Right ventricle myocardium inferior (tissue), 1 donor: ENCODE measurements at places on chromosomes 2 and 18.

- DNase-seq: no peak
Measured at GRCh38 chr2:187056416-187057334, 207.7 kb upstream of the ZSWIM2 start.

- no peak for DNase-seq
Measured at GRCh38 chr18:61860302-61860701, 32.5 kb downstream of the RNF152 start.

DNA sequence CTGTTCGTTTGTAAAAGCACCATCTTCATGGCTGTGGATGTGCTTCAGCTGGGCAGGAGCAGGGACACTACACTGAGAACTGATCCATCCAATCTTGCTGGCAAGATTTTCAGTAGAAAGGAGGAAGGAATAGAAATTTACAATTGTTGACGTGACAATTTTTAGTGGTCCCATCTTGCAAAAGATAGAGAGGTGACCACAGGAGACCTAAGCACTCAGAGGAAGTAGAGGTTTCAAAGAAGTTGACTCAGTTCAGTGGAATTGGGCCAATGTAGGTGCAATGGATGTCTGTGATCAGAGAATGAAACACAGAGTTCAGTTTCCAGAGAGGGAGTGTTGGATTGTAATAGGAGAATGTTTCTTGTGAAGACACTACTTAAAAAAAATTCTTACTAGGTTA lies 1.4 kb downstream of the UGT1A5 start:
- no peak for DNase-seq

- DNase-seq: no peak
Measured at GRCh38 chr2:10009271-10009810, 34.0 kb upstream of the KLF11 start.

DNA sequence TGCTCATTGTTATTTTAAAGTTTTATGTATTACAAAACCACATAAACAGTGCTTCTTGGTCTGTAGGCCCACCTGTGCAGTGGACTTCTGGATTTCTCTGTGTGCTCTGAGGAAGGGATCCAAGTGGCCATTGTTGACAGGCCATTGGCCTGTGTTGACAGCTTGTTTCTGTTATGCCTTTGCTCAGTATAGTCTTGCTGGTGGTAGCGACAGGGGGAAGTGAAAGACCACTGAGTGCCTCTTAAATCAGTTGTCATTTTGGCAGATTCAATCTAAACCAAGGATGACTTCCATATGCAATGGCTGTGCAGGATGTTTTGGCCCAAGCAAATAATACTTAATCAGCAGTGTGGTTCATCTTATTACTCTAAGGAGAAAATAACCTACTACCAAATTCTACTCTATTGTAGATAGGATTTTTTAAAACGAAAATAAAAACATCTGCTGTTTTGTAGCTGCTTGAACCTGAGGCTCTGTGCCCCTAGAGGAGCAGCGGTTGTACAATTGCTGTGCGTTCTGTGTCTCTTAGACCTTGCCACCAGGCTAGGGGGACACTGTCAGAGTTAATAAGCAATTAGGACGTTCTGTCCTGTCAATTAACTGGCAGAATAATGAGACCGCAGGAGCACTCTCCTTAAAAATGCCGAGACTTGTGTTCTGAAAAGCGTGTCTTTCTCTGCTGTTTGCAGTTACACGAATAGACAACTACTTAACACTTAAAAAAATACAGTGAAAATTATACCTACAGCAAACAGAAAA lies 108.2 kb downstream of the RHBDD1 start:
- DNase-seq: no peak

GRCh38 chr2:239499726-239500573 lies 99.1 kb upstream of the HDAC4 start:
- peak; percentile 57 for DNase-seq

DNA sequence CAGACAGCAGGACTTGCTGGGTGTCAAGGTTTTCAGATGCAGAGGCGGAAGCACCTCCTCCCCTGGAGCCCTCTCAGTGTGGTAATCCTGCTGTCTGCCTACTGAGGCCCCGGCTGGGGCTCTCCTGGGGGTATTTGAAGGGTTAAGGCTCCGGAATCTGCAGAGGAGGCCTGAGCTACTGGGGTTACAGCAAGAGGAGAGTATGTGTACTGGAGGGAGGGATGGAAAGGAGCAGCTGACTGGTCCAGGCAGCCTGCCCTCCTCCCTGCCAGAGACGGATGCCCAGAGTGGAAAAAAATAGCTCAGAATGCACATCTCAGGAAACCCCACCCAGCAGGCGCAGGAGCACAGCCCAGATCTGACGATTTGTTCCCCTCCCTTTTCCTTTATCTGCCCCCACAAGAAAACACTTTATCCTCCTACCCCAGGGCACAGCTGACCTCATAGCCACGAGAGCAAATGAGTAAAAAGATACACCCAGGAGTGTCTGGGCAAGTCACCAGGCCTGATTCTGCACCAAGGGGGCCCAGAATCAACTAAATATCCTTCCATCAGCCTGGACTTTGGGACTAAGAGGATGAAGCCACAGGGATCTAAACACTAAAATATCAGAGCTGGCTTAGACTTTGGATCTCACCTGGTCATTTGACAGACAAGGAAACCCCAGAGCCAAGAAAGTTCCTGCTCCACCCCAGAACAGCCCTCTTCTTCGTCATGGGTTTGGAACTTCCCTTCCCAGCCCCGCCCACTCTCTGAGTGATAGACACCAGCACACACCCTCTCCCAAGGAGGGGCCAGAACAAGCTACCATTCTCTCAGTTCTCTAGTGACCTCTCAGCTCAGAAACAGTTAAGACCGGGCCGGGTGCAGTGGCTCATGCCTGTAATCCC lies 5.5 kb downstream of the TMBIM1 start:
- peak; percentile 93 for DNase-seq

- no peak for DNase-seq
Measured at GRCh38 chr2:209424781-209425470, 1.1 kb downstream of the MAP2 start.

- DNase-seq: no peak
Measured at GRCh38 chr18:12113999-12114646, 20.5 kb downstream of the ANKRD62 start.

DNA sequence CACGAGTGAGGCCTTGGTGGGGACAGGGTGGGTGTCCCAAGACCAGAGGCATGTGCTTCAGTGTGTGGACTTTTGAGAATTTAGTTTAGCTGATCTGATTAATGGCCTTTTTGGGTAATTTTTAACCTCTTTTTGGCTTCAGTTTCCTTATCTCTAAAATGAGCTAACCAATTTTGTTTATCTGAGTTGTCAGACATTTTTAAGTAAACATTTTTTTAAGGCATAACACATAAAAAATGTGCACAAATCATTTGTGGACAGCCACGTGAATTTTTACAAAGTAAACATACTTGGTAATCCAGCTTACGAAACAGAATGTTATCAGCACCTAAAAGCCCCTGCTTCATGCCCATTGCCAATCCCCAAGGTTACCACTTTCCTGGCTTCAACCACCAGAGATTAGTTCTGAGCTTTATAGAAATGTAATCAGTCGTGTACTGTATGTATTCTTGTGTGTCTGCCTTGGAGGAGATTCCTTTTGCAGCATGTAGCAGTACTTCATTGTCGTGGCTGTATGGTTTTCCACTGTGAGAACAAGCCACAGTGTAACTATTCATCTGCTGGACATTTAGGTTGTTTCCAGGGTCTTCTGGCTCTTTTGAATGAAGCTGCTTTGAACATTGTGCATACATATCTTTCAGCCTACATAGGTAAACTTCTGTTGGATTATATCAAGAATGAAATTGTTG lies 8.4 kb upstream of the INO80C start:
- no peak for DNase-seq

DNA sequence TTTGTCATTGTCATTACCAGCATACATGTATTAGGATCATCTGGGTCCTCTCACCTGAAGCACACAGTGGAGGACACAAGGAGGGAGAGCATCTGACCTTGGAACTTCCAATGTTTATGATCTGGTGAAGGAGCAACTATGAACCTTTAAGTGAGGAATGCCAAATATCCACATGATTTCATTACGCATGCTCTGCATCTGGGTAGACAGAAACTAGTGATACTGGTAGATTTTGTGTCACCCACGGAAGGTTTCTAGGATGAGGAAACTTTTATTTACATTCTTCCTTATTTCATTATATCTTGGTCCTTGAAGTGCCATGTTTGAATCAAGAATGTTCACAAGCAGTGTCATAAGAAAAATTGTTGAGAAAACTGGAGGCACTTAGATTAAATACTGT lies 32.1 kb downstream of the SPC25 start:
- DNase-seq: no peak

DNA sequence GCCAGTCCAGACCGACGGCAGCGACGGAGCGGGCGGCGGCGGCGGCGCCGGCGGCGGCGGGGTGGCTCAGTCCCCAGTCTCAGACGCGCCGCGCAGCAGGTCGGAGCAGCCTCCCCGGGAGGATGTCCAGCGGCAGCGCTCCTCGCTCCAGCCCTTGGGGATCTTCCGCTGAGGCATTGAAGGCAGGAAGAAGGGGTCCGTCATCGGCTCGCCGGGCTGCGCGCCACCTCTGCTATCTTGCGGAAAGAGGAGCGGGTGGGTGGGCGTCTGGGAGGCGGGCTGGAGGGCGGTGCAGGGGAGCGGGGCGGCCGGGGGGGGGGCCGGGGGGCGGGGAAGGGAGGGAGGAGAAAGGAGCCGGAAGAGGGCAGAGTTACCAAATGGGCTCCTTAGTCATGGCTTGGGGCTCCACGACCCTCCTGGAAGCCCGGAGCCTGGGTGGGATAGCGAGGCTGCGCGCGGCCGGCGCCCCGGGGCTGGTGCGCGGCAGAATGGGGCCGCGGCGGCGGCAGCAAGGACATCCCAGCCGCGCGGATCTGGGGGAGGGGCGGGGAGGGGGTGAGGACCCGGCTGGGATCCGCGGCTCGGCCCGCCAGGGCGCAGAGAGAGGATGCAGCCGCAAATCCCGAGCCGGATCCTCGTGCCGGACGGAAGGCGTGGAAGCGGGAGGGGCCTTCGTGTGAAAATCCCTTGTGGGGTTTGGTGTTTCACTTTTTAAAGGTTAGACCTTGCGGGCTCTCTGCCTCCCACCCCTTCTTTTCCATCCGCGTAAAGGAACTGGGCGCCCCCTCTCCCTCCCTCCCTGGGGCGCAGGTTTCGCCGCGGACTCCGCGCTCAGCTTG lies at the start of gene NETO1:
NETO1 (minus strand) TSS at position 242 of the 839 bp plus-strand sequence. CDS start 696 bp downstream, outside the sequence.
- no peak for DNase-seq

GRCh38 chr2:235501673-235502031 lies 7.8 kb downstream of the AGAP1 start:
- no peak for DNase-seq
